ENCODE measurements at places on chromosomes 7 and 10. TPM values are rescaled to one million over a fixed set of nuclear protein-coding genes. Genes with fewer than 3 reads are reported as not detected.

The PDIA4 gene
- polyA plus RNA-seq = 83.2 TPM

- H3K4me3 ChIP-seq = no peak overlapping the region
- no peaks in the 10 kb centered on the region for H3K4me1 ChIP-seq
- H3K27me3 ChIP-seq = no peaks in the 10 kb centered on the region
- DNase-seq = no peak
Measured at GRCh38 chr10:111455776-111456426, 379.1 kb downstream of the ADRA2A start.

DNA sequence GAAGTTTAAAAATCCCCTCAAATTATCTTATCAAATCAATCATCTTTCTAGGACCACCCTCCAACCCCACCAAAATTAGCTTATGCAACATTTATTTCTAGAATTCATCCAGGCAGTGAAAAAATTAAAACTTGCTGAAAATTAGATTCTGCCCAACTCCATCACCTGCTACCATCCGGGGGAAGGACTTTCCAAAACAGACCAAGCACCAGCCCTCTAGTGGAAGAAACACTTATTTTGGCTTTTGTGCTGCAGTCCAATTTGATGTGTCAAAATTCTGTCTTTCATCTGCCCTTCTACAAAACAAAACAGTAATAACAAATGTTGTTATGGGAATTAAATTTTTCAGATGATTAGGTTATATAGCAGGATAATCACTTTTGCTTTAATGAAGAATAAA is 35.1 kb downstream of the GCC1 start:
- H3K36me3 ChIP-seq = no peaks in the 10 kb centered on the region
- H3K4me1 ChIP-seq = no peaks in the 10 kb centered on the region
- no peaks in the 10 kb centered on the region for H3K27me3 ChIP-seq
- no peak for DNase-seq

GRCh38 chr10:34761453-34761852 is 53.6 kb downstream of the PARD3 start:
- H3K4me1 ChIP-seq = no peaks in the 10 kb centered on the region
- no peak overlapping the region for H3K27ac ChIP-seq
- H3K27me3 ChIP-seq = peaks cover 3% of the 10 kb centered on the region
- no peak overlapping the region for H3K4me3 ChIP-seq
- no peak for DNase-seq
- no peaks in the 10 kb centered on the region for H3K36me3 ChIP-seq

DNA sequence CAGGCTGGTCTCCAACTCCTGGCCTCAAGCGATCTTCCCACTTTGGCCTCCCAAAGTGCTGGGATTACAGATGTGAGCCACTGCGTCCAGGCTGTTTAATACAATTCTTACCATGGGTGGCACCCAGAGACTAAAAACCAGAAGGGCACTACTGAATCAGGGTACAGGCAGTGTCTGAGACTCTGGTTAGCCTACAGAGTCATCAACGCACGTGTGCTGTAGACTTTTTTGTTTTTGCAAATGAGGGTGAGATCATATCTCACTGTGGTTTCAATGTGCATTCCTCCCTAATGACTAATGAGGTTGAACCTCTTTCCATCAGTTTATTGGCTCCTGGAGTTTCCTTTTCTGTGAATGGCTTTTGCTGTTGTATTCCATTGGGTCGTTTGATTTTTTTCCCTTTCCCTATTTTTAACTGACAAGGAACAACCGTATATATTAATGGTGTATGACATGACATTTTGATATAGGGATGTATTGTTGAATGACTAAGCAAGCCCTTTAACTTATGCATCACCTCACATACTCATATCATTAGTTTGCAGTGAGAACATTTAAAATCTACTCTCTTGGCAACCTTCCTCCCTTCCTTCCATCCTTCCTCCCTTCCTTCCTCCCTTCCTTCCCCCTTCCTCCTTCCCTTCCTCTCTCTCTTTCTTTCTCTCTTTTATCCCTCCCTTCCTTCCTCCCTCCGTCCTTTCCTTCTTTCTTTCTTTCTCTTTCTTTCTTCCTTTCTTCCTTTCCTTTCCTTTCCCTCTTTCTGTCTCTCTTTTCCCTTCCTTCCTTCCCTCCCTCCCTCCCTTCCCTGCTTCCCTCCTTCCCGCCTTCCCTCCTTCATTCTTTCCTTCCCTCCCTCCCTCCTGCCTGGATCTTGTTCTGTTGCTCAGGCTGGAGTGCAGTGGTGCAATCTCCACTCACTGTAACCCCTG is 9.3 kb upstream of the TMEM270 start:
- H3K36me3 ChIP-seq = no peaks in the 10 kb centered on the region
- no peak for DNase-seq
- peaks cover 3% of the 10 kb centered on the region for H3K27me3 ChIP-seq
- no peak overlapping the region for H3K27ac ChIP-seq

GRCh38 chr7:16803881-16804673 is 722 bp downstream of the AGR2 start:
- no peak for DNase-seq
- no peaks in the 10 kb centered on the region for H3K36me3 ChIP-seq
- H3K27ac ChIP-seq = no peak overlapping the region
- H3K4me1 ChIP-seq = no peaks in the 10 kb centered on the region
- no peaks in the 10 kb centered on the region for H3K27me3 ChIP-seq

DNA sequence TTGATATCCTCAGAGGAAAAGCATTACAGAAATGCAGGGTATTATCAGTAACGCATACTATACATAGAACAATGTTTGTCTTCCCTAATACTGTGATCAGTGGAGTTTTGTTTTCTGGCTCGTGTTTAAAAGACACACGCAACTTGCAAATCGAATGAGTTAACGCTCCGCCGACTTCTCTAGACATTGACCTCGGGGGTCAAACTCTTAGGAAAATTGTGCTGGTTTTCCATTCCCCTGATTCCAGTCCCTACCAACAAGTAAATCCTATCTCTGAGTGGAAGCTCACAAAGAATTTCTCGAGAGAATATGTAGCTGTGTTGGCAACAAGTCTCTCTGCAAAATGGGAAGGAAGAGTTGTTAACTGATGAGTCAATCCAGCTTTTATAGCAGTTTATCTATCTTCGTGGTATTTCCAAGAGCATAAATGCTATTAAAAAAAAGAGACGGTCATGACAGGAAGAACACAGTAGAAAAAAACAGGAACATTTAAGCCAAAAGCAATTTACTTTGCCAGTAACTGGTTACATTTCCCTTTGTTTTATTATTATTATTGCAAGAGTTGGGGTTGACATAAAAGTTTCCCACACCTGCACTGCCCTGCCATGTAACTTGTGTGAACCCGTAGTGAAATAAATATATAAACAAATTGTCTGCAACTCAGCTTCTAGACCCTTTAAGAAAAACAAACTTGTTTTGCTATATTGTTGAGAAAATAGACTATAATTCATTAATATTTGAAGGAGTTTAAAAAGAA is 144.4 kb downstream of the ARID5B start:
- peak overlapping the region; percentile 1 for H3K4me3 ChIP-seq
- peak overlapping the region; percentile 77 for H3K27ac ChIP-seq
- DNase-seq = no peak
- H3K36me3 ChIP-seq = no peaks in the 10 kb centered on the region
- H3K4me1 ChIP-seq = peaks cover 58% of the 10 kb centered on the region

The DYNC1I1 gene
- not detected for polyA plus RNA-seq

DNA sequence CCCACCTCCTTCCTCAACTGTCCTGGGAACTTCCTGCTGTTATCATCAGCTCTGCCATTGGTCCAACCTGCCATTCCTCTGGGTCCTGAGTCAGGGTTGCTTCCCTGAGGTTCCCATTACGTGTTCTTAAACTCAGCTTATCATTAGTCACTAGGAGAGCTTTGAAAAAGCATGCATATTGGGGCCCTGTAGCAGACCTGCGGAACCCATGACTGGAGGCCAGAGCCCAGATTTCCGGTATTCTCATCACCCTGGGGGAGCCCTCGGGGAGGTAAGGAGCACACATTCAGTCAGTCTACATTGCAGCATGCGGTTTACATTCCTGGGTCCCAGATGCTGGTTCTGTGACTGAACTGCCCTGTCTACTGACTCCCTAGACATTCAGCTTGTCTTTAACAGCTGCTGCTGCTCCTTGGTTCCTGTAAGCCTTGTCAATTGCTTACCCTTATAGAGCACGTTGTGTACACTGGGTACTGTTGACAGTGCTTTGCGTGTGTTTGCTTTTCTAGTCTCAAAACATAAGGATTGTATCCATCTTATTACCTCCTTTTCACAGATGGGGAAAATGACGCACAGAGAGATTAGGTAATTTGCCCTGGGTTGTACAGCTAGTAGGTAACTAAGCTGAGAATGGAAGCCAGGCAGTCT is 12.8 kb downstream of the CDHR3 start:
- H3K4me3 ChIP-seq = no peak overlapping the region
- H3K27ac ChIP-seq = no peak overlapping the region

- DNase-seq = no peak
- no peak overlapping the region for H3K4me3 ChIP-seq
- no peaks in the 10 kb centered on the region for H3K27me3 ChIP-seq
- no peaks in the 10 kb centered on the region for H3K4me1 ChIP-seq
Measured at GRCh38 chr7:135930565-135931461, 46.3 kb downstream of the MTPN start.

The MYH16 gene
- polyA plus RNA-seq = not detected

DNA sequence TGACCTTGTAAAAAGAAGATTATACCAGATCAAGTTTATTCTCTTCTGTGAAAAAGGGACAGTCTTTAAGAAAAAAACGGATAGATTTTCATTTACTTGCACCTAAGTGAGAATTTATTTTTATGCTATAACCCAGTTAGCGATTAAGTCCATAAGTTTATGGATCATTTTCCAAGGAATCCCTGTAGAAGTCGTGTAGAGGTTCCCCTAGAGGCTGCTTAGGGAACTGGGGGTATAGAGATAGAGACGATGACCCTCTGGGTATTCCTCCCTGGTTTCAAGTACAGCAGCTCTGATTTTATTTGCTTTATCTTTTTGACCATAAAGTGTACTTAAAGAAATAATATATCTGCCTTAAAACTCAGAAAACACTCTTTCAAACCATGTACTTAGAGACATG is 648.4 kb upstream of the LRRTM3 start:
- no peak for DNase-seq
- no peak overlapping the region for H3K4me3 ChIP-seq
- H3K27ac ChIP-seq = no peak overlapping the region
- H3K36me3 ChIP-seq = no peaks in the 10 kb centered on the region
- no peaks in the 10 kb centered on the region for H3K27me3 ChIP-seq

The KIF20B gene
- polyA plus RNA-seq = 25.6 TPM

DNA sequence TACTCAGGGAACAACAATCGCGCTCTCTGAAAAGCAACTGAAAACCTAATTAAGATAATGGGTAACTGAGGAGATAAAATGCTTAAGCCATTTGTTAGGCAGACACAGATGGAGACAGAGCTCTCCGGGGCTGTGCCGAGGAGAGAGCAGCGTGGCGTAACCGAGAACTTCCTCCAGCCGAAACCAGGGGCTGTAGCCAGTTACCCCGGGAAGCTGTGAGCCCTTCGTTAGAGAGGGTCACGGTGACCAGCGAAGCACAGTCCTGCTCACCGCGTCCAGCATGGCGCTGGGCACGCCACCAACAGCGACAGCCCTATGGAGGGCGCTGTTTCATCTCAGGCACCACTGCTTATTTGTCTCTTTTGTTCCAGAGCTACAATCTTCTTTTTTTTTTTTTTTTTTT is 16.1 kb downstream of the PAPOLB start:
- no peaks in the 10 kb centered on the region for H3K27me3 ChIP-seq
- no peak for DNase-seq
- H3K4me1 ChIP-seq = no peaks in the 10 kb centered on the region
- H3K36me3 ChIP-seq = no peaks in the 10 kb centered on the region

The SLC26A3 gene
- not detected for polyA plus RNA-seq

DNA sequence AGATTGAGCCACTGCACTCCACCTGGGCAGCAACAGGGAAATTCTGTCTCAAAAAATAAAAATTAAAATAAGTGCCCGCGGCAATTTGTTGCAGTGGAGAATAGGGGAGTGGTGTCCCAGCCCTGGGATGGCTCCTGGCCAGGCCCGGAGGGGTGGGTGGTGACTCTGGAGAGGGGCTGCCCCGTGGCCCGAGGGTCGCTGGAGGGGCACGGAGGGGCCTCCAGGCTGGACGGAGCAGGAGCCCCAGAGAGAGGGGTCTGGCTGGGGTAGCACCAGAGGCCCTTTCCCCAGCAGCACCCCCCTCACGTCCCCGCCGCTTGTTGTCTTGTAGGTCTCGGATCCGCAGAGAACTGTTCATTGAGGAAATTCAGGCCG is 38.6 kb upstream of the SH2B2 start:
- peaks cover 9% of the 10 kb centered on the region for H3K36me3 ChIP-seq
- no peak overlapping the region for H3K27ac ChIP-seq
- no peaks in the 10 kb centered on the region for H3K4me1 ChIP-seq
- H3K4me3 ChIP-seq = no peak overlapping the region

DNA sequence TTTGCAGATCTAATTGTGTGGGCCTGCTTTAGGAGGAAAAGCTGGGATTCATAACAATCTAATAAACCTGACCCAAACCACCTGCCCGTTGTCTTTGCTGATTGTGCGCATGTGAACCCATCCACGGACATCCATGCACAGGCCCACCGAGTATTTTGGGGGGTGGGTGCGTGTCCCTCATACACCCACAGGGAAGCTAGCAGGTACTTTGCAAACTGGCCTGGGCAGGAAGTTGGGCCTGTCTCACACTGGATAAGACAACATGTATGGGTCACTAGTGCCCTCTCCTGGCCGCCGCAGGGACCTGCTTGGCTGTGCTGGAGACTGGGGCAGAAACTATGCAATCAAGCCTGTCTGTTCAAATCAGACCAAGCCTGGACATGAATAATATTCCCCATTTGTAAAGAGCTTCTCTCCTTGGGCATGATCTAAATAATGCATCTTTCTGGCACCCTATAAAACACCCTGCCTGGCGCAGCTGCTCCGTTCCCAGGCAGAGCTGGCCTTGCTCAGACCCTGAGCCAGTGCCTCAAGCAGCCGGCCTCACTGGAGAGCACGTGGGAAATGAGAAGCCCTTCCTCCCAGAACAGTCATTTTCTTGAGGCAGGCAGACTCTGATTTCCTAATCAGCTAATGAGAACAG is 15.8 kb downstream of the ECHDC3 start:
- peak; percentile 66 for DNase-seq
- no peak overlapping the region for H3K4me3 ChIP-seq
- no peak overlapping the region for H3K27ac ChIP-seq
- H3K36me3 ChIP-seq = no peaks in the 10 kb centered on the region
- H3K4me1 ChIP-seq = no peaks in the 10 kb centered on the region

The GET4 gene
- polyA plus RNA-seq = 38.6 TPM
